ENCODE measurements at places on chromosomes 4 and X.

GRCh38 chr4:174926958-174927357 is 8.8 kb downstream of the ADAM29 start:
- DNase-seq = no peak

DNA sequence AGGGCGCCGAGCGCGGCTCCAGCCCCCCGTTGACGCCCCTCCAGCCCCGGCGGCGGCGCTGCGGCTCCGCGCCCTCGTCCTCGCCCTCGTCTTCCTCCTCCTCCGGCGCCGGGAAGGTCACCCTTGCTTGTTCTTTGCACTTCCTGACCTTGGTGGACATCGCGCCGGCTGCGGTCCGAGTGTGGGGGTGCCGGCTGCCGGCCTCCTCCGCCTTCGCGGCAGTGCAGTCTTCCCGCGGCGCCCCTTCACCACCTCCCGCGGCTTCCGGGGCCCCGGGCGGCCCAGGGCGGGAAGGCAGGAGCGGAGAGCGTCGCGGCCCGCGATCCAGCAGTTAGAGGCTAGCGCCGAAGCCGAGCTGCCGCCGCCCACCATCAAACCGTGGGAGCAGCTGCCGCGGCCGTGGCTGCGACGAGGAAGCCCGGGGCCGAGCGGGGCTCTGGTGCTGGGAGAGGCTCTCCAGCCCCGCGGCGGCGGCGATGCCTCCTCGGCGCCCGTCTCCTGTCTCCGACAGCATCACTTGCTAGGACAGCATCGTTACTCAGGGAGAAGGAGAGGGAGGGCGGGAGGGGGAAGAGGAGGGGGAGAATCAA is at the start of gene TRPC3:
Gene TRPC3 (minus strand): TSS at position 540 of the 590 bp plus-strand sequence. CDS start 380 bp downstream, at position 160.
- DNase-seq = peak; percentile 6

DNA sequence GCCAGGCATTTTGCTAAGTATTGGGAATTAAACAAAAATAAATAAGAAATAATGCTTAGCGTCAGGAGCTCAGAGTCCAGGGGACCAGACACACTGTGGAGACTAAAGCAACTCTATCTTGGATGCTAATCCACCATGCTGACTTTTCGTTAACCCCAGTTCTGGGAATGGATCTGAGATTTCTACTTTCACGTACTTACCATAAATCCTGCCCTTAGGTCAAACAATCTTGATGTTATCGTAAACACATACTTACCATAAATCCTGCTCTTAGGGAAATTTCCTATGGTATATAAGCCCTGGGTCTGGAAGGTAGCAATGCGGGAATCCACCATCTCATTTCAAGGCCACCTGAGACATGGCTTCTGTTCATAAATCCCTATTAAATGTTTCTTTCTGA is 204.5 kb upstream of the IGFBP7 start:
- DNase-seq = no peak

- no peak for DNase-seq
Measured at GRCh38 chr4:26130173-26130572, 190.6 kb upstream of the RBPJ start.

- no peak for DNase-seq
Measured at GRCh38 chr4:112726041-112726440, 89.1 kb downstream of the LARP7 start.

DNA sequence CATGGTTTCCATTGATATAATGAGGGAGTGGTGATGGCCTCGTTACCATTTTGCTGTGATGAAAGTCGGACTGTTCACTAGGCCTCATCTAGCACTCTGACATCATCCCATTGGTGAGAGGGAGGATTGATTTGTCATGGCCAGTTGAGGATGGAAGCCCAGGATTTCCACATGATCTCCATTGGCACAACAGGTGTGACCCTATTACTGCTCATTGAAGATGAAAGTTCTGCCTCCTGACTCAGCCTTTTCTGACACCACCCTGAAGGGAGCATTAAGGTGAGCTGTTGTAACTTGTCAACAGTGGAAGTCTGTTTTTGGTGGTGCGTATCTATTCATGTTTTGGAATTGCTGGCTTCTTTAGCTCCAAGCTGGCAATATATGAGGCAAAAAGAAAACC is 144.2 kb downstream of the PABPC4L start:
- DNase-seq = no peak

- DNase-seq = no peak
Measured at GRCh38 chrX:41781500-41781899, 57.5 kb downstream of the GPR82 start.

DNA sequence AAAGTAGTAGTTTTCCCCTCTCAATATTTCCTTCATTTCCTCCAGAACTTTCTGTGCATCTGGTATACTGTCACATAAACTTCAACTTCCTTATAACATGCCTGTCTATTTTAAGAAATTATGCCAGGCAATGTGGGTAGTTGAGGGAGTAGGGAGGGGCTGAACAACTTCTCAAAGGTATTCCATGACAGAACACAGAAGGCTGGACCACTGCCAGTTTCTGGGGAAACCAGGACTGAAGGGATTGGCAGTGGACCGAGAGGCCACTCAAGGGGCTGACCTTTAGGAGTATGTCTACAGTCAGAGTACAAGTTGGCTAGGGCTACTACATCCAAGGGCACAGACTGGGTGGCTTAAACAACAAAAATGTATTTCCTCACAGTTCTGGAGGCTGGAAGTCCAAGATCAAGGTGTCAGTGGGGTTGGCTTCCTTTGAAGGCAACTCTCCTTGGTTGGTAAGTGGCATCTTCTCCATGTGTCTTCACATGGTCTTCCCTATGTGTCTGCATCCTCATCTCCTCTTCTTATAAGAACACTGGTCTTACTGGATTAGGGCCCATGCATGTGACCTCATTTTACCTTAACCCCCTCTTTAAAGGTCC is 6.9 kb downstream of the SH3RF1 start:
- no peak for DNase-seq

DNA sequence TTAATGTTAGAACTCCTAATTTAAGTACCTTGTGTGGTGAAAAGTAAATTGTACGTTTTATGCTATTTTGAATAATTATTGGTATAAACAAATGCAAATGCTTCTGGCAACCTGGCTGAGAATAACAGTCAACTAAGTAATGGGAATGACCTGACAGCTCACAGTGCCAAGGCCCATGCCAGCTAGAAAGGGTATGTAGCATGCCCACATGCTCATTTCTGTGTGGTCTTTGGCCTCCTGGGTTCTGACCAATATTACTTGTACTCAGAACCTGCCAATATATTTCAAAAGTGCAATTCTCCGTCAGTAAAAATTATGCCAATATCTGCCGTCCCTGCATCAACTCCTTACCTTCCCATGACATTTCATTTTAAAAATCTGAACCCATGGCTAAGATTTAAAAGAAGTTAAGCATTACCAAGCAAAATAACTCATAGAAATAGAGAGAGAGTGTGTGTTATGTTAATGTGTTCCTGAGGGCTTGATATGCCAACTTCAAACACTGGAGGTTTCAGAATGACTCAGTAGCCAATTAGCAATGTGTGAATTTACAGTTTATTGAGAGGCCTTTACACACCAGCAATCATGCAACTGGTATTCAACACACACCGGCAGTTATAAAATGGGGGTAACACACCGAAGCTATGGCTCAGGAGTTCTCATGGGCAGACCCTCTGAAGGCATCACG is 820.8 kb downstream of the FSTL5 start:
- no peak for DNase-seq

DNA sequence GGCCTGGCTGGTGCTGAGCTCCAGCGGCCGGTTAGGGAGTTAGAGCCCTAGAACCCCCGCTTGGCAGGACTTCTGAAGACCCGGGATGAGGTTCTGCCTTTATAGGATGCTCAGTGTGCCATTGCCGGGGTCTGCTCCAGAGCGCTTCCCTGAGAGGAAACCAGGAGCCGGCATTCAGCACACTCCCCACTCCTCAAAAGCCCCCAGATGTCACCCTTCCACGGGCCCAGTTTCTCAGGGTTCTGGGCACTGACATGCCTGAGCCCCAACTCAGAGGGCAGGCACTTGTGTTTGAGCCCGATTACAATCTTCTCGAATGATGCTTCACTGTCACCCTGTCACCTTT is 6.5 kb downstream of the NKX3-2 start:
- no peak for DNase-seq

DNA sequence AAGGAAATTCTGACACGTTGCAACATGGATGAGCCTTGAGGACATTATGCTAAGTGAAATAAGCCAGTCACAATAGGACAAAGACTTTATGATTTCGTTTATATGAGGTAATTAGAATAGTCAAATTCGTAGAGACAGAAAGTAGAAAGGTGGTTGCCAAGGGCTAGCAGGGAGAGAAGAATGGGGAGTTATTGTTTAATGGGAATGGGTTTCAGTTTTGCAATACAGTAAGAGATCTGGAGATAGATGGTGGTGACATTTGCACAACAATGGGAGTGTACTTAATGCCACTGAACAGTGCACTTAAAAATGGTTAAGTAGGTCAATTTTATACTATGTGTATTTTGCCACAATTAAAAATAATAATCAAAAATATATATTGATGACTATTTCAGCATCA is 43.4 kb upstream of the TMEM154 start:
- no peak for DNase-seq

- no peak for DNase-seq
Measured at GRCh38 chr4:25379591-25379990, 2.5 kb downstream of the ANAPC4 start.

GRCh38 chrX:69995362-69996112 is 54.2 kb downstream of the AWAT2 start:
- DNase-seq = no peak

DNA sequence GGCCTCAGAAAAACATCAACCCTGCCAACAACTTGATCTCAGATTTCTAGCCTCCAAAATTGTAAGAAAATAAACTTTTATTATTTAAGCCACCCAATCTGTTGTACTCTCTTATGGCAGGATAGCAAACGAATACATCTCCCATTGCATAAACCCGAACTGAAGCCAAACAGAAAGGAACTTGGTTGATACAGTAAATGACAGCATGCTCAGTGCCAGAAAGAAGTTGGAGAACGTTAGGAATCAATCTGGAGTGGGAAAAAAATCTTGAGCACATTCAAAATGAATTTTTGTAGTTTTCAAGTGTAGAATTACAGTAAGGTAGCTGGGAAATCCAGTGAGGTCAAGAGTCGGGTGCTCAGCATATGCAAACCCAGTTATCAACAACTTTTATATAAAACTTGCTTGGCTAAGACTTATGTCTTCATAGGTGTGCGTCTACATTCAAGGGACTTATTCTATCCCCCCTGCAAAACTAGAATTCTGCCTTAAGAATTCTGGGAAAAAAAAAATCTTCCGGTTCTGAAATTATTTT is 157.5 kb upstream of the ANKRD50 start:
- no peak for DNase-seq

DNA sequence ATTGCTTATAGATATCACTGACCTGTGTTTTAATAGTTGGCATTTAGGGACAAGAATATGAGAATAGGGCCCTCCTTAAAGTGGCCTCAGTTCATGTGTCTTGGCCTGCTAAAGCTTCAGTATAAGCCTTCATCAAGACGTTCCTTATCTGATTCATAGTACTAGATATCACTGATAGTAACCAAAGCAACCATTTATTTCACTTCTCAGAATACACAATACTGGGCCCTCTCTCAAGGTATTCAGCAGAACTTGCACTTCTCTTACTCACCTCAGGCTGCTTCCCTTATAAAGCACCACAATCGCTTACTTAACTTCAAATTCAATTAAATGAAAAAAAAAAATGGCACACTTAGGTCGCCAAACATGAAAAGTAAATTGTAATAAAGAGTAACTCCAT is 259.4 kb upstream of the PCDH7 start:
- DNase-seq = no peak

- no peak for DNase-seq
Measured at GRCh38 chr4:184531008-184531407, 56.7 kb upstream of the IRF2 start.

DNA sequence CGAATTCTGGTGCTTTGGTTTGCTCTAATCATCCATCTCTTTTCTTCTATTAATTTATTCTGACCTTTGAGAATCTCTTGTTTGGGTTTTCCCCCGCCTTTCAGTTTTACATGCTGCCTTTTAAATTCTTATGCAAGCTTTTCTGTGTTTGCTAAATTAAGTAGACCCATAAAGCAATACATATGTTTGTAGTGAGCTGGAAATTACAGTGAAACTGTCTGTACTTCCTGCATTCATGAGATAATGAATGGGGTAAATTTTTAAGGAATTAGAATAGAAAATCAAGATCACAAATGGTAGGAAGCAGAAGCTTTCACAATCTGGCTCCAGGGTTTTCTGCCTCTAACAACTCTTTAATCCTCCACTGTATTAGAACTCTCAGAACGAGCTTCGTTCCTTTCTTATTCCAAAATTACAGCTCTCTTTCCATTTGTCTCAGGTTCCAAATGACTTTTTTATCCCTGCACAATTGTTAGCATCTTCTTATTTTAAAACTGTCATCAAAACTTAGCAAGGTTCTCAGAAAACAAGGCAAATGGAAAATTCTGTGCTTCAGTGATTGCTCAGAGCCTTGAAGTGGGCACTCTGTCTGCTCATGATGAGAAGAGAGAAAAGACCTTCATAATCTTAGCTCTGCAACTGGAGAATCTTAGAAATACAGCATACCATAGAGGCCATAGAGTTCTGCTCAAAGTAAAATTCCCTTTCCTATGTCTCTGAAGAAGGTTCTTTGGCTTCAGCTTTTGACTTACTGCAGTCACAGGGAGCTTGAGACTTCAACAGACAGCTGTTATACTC is 108.2 kb downstream of the EGF start:
- no peak for DNase-seq

DNA sequence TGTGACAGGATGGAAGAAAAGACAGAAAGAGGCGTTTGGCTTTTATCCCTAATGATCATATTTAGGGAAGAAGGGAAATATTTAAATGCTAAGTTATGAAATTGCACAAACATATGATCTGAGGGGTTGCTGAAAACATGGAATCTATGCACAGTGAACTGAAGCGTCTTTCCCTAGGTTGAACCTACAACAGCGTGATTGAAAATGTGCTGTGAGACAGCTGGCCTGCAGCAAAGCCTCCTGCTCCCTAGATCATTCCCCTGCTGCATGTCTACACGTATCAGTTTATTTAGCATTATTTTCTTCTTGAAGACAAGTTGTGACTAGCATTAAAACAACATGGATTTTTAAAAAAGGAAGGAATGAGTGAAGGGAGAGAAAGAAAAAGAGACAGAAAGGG is 272.5 kb upstream of the TRAM1L1 start:
- DNase-seq = no peak

GRCh38 chr4:15907430-15907829 is 31.1 kb downstream of the FGFBP1 start:
- no peak for DNase-seq

- DNase-seq = no peak
Measured at GRCh38 chrX:8675006-8675630, 56.8 kb downstream of the ANOS1 start.

DNA sequence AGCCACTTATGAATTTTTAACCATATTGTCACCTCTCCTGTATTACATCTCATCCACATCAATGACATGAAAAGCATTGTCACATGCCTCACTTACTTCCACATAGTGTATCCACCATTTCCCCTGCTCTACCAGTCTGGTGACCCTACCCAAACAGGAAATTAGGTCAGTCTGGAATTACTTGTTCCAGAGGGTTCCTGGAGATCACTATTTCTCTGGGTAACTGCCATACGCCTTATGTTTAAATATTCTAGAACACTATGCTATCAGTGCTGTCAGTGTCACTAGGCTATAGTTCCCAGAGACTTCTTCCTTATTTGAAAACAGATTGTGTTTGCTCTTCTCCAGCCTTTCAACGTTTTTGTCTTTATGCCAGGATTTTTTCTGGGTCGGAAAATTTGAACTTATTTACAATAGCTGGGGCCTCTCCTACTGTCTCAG is 15.0 kb downstream of the SRPX2 start:
- no peak for DNase-seq

- no peak for DNase-seq
Measured at GRCh38 chr4:152422817-152423320, 113.0 kb downstream of the FBXW7 start.

All from activated T-helper 1 cell treated with anti-CD3 and anti-CD28 coated beads, Interleukin-2, amount 50 U/mL, for 16 hours (primary cell).